Activated CD4-positive, alpha-beta T cell treated with anti-CD3 and anti-CD28 coated beads, Interleukin-2, amount 50 U/mL, for 24 hours (primary cell): ENCODE measurements at places on chromosomes 6 and 20.
A peak's percentile ranks its signal among the peaks of the same experiment; 100 is the strongest.

- peak; percentile 57 for DNase-seq
Observed at GRCh38 chr6:52286798-52287432, 2.4 kb upstream of the MCM3 start.

GRCh38 chr6:39929039-39929732 is 5.1 kb downstream of the MOCS1 start:
- DNase-seq: no peak

DNA sequence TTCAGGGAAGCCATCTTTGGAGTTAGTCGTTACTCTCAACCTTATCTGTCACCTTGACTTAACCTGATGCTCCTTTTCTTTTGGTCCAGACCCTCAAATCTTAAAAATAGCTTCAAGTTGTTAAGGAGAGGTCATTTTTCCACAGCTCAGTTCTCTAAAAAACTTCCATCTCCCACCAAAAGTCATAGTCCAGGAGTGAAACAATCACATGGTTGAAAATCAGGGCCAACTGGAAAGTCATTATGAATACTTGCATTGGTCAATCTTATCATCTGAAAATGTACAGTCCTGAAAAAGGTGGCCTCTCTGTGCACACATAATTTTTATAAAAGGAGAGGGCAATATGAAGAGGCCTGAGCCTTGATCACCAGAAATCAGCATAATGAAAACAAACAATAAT is 195.7 kb downstream of the BCAS1 start:
- DNase-seq: no peak

- DNase-seq: no peak
Observed at GRCh38 chr6:16921399-16922110, 160.3 kb upstream of the ATXN1 start.

DNA sequence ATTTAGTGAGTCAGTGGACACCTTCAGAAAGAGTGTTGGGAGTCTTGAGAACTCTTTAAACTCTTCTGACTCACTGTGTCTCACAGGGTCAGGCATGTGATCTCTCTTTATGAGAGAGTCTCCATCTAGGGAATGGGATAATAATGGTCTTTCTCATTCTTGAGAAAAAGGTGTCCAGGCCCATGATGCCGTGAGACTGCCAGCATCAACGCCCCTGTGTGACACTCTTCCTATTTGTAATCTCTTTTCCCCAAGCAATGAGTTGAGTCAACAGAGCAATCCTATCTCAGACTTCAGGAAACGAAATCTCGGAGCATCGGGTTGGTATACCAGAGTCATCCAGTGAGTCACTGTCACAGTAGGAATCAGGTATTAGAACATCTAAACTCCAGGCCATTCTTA is 82.3 kb upstream of the BMP2 start:
- no peak for DNase-seq
